ENCODE measurements at places on chromosomes 12 and 14.

- no peak for DNase-seq
These were observed 8.4 kb downstream of the TMEM19 start for GRCh38 chr12:71694099-71694820.

DNA sequence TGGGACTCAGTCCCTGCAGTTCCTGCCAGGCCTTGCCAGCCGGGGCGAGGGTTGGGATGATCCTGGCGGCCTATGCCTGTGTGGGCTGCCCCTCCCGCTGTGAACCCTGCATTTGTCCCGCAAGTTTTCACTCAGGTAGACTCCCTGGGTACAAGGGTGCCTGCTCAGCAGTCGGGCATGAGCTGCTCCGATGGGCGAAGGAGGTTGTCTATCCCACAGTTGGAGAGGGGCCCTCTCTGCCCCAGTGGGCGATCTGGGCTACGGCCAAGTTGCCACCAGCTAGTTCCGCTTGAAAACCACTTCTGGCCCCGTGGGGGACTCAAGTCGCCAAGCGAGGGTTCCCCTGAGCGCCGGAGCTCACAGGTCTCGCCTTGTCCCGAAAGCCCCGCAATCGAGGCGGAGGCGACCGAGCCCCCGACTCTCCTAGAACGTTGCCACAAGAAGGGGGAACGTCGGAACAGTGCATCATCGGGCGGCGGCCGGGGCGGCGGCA, 365 bp upstream of the TPI1 start:
- no peak for DNase-seq

DNA sequence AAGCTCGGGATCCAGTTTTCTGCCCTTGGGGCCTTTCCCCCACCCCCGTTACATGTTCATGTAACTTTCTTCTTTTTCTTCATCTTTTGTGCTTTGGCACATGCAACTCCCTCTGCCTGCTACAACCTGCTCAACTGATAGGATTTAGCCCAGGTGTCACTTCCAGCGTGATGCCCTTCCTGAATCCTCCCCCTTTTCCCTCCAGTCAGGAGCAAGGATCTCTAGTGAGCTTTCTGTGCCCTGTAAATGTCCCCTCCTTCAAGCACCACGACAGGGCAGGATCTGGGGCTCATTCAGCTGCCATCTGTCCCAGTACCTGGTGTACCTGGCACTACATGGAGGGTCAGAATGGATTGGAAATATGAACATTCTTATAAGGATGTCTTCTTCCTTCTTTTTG, 15.3 kb downstream of the PELI2 start:
- DNase-seq = no peak

DNA sequence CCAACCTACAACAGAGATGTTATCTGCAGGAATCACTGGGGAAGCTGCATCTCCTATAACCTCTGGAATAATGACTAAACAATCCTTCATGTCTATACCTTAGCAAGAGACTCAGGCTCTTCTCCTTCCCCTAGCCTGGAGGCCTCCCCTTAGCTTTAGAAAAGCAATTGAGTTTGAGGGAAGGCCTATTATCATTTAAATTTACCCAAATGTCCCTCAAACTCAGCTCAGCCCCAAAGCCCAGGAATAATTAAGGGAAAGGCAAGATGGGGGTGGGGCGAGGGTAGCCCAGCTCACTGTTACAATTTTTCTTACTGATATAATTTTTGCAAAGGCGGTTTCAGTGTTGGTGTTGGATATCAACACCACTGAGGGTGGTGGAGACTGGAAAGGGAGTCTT, 151.4 kb upstream of the EEA1 start:
- no peak for DNase-seq

- DNase-seq = peak; percentile 46
These were observed 18.7 kb upstream of the HDAC7 start for GRCh38 chr12:47838286-47838931.

GRCh38 chr12:53713516-53713915, 13.7 kb downstream of the CALCOCO1 start:
- DNase-seq = no peak

DNA sequence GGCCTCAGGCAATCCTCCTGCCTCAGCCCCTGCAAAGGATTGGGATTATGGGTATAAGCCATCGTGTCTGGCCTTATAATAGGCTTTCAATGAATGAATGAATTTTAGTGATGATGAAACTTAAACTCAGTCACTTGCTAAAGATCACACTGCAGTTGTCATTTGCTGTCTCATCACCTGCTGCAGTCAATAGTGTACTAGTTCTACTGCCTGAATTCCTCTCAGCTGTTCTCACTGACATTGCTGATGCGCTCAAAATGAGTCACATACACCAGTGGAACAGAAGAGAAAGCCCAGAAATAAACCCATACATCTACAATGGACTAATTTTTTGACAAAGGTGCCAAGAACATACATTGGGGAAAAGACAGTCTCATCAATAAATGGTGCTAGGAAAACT, 5.6 kb upstream of the SYNJ2BP start:
- DNase-seq = no peak

GRCh38 chr12:103772367-103773108, 68.5 kb downstream of the NT5DC3 start:
- no peak for DNase-seq

- DNase-seq = no peak
These were observed 27.5 kb downstream of the P2RX4 start for GRCh38 chr12:121237415-121237814.

GRCh38 chr12:25427337-25428249, 125.5 kb downstream of the LMNTD1 start:
- DNase-seq = no peak

DNA sequence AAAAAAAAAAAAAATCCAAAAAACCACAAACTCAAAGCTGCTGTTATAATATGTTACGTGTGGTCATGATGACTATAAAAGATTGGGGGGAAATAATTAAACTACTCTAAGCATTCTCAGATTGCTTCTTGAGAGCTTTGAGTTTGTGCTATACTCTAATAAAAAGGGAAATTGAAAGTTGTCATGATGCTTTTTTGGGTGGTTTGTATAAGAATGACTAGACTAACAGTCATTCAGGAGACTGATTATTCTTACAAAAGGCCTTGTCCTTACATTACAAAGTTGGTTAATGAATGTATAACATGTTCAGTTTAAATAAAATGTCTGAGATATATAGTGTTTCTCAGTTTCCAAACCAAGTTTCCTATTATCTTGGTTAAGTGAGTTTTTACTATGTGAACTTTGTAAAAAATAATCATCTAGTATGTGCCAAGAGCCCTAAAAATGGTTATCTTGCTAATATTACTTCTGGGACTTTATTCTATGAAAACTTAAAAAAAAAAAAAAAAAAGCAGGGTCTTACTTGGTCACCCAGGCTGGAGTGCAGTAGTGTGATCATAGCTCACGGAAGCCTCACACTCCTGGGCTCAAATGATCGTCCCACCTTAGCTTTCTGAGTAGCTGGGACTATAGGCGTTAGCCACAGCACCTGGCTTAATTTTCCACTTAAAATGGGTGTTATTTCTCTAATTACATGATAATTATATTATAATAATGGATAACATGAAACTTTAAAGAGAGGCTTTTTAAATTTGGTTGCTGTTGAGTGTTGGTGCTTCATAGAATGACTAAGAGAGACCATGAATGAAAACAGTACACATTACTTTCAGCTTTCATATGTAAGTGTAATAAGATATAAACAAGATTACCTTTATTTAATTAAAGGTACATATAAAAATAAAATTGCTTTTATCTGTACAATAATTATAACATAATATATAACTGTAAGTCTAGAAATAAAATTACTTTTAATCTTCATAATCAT, 459.6 kb upstream of the RGS6 start:
- no peak for DNase-seq

- DNase-seq = no peak
These were observed 187.7 kb upstream of the DCN start for GRCh38 chr12:91370086-91370868.

DNA sequence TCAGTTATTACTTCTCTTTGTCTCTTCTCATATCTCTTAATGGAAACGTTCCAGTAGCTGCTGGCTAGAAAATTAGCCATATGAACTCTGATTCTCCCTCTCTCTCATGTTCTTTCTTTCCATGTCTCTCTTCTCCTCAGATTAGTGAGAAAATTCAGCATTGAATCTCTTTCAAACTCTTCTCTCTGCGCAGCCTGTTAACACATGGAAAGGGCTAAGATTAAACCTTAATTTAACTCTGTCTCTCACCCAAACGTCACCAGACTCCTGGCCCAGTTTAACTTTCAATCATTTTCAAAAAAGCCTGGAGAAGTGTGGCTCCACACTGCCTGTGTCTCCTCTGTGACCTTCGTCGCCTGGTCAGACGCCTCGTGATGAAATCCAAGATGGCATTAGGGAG, 1234.2 kb downstream of the BCL11B start:
- no peak for DNase-seq

DNA sequence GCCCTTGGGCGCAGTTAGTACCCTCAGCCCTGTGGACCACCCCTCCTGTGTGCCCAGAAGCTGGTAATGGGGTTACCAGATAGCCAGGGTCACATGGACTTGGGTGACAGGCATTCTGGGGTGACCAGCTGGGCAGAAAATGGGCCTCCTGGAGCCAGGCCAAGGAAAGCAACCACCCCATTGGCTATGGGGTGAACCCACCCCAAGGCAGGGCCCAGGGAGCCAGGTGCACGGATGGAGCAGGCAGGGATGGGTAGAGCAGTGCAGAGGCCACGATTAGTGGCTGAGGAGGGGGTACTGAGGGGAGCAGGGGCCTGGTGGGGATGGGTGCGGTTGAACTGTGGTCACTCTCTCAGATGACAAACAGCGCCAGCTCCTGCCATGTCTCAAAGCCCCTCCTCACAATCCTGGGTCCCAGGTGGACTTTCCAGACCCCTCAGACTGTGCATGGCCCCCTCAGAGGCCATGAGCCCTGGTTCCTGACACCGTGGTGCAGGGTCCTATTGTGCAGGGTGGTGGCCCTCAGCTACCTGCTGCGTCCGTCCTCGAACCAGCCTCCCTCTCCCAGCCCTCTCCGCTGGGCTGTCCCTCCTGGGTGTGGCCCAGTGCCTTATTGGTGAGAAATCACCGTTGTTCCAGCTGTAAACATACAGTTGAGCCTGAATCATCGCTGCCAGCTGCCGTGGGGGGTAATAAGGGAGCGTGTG, 23.4 kb upstream of the BEGAIN start:
- DNase-seq = no peak

DNA sequence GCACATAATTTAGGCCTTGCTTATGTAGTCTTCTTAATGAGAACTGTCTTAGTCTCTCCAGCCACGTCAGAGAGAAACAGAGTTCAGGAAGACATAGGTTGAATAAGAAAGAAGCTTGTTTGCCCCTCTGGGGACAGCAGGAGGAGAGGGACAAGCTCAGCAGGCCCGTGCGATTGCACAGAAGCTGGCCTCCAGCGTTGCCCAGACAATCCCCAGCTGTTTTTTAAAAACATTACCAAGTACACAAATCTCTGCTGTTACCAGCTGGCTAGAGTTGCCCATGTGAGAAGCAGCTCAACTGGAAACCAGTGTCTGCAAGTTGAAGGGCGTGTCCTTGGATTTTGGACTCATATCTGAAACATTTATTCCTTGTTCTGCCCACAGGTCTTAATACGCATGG, 232.6 kb downstream of the EFCAB11 start:
- no peak for DNase-seq

- no peak for DNase-seq
These were observed 423.2 kb downstream of the RERGL start for GRCh38 chr12:17666641-17667324.

DNA sequence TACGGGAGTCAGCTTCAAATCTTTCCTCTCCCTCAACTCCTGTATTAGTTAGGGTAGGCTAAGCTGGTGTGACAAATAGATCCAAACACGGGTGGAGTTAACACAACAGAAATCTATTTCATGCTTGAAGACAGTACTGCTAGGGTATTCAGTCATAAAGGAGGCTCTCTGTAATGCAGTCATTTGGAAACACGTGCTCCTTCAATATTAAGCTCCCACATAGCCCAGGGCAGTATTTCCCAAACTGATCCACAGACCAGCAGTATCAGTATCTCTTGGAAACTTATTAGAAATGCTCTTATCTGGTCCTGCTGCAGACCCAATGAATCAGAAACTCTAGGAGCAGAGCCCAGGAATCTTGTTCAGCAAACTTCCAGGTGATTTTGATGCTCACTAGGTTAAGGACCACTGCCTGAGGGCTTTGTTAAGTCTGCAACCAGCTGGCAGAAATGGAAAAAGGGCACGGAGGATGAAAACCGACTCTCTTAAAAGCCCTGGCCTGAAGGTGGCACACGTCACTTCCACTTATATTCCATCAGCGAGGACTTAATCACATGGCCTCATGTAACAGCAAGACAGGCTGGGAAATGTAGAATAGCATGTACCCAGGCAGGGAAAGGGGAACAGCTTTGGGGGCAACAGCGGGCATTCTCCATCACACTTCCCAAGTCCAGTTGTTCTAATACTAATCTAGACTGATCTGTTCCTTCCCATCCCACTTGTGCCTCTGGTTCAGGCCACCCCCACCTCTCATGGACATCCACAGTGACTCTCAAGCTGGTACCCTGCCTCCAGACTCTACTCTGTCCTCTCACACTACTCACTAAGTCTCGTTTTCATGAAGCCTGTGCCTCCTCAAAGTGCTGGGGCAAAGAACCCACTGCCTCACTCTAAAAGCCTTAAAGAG, 38.2 kb upstream of the RIC8B start:
- DNase-seq = no peak

DNA sequence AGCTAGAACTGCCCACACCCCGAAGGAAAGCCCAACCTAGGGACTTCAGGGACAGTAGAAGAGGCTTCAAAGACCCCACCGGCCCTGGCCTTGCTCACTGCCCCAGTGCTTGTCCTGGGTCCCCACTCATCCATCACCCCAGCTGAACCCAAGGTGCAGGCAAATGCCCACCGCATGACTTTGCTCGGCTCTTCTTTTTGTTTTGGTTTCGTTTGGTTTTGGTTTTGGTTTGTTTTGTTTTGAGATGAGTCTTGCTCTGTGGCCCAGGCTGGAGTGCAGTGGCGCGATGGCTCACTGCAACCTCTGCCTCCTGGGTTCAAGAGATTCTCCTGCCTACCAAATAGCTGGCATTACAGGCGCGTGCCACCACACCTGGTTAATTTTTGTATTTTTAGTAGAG, 9.0 kb downstream of the CCDC85C start:
- DNase-seq = peak; percentile 20

DNA sequence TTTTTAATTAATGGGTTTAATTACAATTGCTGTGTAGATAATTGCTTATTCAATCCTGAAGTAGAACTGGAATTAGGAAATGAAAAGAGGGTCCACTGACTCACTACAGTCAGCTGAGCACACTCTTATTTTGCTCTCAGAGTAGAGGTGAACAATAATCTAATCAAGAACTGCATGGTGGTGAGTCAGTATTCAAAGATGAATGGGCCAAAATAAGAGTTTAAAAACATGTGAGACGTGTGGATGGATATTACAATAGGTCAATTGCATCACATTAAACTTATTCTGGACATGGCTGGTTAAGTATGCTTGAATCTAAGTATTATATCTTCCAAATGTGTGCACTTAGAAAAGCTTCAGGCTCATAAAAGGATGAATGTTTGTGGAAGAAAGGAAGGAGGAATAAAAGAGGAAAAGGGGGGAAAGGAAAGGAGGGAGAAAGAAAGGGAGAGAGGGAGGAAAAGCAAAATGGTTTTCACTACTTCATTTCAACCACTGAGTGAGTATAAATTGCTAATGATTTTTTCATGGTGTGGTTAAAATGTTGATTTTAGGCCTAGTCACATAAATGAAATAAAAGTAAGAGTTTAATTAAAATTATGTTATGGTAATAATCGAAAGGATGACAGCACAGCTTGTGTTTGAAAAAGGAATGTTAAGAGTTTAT, 27.0 kb upstream of the EEA1 start:
- DNase-seq = no peak
